ENCODE measurements at places on chromosomes 2 and 18.

DNA sequence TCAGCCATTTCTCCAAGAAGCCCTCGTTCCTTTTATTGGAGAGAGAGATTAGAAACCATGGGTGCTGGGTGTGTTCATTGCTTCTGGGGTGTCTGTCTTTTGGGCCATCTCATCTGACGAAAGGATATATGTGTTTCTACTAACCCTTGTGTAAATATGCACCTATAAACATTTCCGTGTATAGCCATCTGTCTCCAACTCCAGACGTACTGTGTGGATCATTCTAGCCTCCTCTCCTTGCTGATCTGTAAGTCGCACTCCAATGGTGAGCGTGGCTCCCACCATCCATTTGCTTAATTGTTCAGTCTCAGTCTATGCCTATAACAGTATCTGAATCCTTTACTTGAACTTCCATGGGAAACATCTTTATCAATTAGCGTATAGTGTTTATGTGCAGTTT lies 1.8 kb downstream of the RBFA start:
- no peak for DNase-seq

- no peak for DNase-seq
Observed at GRCh38 chr2:46498681-46499080, 19.3 kb downstream of the TMEM247 start.

DNA sequence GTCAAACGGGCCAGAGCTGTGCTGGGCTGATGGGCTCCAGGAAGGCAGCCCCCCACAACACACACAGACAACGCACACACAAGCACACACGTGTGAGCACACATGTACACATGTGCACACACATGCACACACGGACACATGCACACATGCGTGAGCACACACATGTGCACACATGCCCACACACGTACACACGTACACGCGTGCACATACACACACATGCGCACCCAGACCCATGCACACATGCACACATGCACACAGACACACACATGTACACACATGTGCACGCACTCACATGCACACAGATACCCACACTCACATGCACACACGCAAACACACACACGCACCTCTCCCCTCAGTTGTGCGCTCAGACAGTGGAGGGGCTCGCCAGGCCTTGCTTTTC lies 31.2 kb upstream of the HPCAL1 start:
- no peak for DNase-seq

GRCh38 chr18:48803518-48803917 lies 147.2 kb downstream of the SMAD7 start:
- no peak for DNase-seq

- no peak for DNase-seq
Observed at GRCh38 chr2:74887960-74888700, 54.2 kb downstream of the HK2 start.

- DNase-seq = no peak
Observed at GRCh38 chr18:64164883-64165282, 16.0 kb upstream of the LINC00305 start.

GRCh38 chr18:76349067-76349715 lies 145.9 kb downstream of the ZNF516 start:
- peak; percentile 42 for DNase-seq

GRCh38 chr18:48942086-48942485 lies 8.7 kb downstream of the SMAD7 start:
- DNase-seq = no peak

DNA sequence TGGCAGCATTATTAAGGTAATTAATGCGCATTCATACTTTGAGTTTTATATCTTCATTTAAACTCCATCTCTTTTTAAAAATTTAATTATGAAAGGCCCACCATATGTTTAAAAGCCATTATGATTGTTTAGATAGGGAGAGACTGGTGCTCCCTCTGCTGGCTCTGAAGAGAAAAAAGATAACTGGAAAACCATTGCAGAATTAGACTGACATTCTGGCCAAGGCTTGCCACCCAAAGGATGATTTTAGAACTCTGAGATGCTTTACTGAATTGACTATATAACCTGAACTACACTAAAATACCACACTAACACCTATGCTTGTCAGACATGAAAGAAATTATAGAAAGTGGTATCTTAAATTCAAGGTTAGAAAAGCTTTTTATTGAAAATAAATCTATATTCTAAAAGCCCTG lies 127.6 kb upstream of the SPOPL start:
- no peak for DNase-seq

DNA sequence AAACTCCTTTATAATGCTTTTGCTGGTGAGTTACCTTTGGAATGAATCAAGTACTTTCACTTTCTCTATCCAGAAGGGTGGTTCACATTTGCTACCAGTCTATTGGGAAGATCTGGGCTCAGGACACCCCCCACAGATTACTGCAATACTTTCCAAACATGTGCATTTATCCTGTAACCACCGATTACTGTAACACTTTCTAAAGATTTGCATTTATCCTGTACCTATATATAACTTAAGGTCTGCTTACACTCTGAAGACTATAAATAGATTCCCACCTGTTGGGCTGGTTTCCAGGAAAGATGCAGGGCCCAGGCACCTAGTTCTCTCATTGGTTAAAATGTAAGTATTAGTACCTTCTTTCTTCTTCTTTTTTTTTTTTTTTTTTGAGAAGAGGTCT lies 113.0 kb upstream of the NEDD4L start:
- DNase-seq = no peak

DNA sequence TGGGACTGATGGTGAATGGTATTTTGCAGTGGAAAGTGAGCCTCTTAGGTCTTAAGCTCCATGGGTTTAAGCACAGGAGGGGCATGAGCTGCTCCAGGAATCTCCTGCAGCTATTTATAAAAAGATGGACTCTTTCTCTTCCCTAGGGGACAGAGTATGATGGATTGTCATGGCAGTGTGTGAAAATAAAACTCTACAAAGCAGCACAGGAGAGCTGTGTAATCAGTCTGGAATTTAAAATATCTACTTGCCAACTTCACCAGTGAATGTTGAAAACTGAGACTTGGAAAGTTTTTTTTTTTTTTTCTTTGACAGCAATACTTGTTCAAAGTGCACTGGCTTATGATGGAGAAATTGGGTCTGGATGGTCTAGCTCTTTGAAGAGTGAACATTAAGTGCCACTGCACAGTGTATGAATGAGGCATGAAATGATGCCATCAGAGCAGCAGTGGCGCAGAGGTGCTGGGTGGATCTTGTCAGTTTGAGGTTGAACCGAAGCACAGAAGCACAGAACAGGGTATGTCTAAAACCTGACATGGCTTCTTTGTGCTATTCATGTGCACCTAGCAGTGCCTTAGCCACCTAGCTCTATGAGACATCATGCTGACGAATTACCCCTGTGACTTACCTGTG lies 245.4 kb downstream of the PTPRM start:
- DNase-seq = no peak

- no peak for DNase-seq
Observed at GRCh38 chr2:125224188-125224587, 1199.1 kb downstream of the CNTNAP5 start.

DNA sequence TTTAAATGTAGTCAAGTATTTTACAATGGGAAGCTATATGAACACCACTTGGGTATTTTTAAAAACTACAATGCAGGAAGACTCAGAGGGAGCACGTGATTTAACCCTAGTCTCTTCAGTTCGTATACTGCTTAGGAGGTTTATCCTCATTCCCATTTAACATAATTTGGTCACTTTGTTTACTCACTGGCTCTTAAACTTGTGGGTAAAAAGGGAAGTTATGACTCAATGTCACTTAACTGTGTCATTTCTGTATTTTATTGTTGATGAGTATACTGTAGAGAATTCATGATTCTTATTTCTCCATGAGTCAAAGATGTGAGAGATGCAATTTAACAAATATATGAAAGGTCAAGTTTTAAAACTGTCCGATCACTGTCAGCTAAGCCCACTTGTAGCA lies 48.2 kb downstream of the SLC66A3 start:
- no peak for DNase-seq
